ENCODE measurements at places on chromosomes 5 and 9.

DNA sequence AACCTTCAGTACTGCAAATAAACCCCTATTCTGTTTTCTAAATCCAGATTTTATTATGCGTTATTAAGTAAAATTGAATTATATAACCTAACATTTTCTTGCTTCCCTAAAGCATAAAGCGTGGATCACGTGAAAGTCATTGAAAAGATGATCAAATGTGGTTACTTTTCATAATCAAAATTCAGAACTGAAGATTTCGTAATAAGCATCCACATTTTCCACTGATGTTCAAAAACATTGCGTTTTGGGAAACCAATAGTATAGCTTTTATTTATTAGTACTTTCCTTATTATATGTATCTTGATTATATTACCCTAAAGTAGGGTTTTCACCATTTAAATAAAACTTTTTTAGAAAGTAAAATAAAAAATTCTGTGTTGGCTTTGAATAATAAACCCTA, 1.8 kb downstream of the SLF1 start:
- no peak for DNase-seq

DNA sequence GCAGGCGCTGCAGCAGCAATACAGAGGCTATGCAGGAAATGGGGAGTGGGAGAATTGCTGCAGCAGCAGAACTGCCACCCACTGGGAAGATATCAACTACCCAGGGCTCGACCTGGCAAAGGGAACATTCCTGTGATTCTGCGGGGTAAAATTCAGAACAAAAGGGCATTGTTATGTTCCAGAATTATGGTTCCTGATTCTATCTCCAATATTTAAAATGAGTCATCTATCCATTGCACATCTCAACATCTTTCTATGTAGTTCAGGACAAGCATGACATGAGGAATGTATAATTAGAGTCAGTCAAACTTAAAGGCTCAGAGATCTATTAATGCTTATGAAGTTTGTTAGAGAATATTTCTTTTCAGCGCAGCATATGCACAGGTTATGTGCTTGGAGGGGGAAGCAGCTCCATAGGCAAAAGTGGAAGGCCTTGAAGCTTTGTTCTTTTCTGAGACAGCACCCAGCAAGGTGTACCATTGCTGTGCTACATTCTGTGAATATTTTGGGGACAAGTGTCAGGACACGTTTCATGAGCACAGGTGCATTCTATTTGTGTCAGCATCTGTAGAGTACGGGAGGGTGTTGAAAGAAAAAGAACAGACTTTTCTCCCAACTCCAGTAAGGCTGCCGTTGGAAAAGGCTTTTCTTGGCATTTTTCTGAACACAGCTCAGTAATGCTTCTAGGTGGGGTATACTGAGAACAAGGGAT, 395.6 kb upstream of the MPDZ start:
- no peak for DNase-seq

- no peak for DNase-seq
These were observed 56.3 kb upstream of the GPBP1 start for GRCh38 chr5:57117596-57117995.

DNA sequence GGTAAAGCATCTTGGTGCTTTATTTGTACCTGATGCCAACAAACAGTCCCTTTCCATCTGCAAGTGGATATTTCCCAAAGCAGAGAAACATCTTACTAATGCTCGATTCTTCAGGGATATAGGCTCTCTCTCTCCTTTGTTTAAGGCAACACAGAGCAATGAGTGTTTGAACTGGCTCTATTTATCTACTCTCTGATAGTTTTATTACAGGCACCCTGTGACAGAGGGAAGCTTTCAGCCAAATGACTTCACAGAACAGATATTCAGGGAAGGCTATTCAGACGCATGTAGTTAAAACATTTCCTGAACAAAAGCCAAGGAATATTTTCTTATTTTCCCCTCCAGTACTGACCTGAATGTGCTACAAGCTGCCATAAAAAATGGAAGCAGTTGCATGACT, 141.8 kb downstream of the YIPF5 start:
- DNase-seq, result peak; percentile 88

GRCh38 chr5:5810461-5810860, 388.0 kb downstream of the ICE1 start:
- DNase-seq, result no peak

DNA sequence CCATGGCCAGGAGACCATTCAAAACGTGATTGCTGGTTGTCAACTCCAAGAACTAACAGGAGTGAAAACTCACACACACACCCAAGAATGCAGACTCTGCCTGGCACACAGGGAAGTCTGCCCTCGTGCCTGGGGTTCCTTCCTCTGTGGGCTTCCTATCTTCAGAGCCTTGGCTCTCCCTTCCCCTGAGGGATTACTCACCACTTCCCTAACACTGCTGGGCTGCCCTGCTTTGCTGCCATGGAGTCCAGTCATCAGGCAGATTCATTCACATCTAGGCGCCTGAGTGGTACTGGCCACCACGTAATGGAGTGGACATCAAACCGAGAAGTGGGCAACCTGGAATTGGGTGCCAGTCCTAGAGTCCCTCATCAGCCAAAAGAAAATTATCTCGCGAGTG, 76.4 kb upstream of the PRSS3 start:
- DNase-seq, result peak; percentile 49

GRCh38 chr5:178334861-178335260, 102.3 kb upstream of the PHYKPL start:
- DNase-seq, result no peak

GRCh38 chr5:78808380-78808779, 159.8 kb upstream of the LHFPL2 start:
- DNase-seq, result peak; percentile 51
